ENCODE measurements at places on chromosomes 1 and 21. TPM values are rescaled to one million over a fixed set of nuclear protein-coding genes. Genes with fewer than 3 reads are reported as not detected.

PGLYRP3 gene
- total RNA-seq, result not detected

PKP1 gene
- 0.30 TPM for total RNA-seq

RAP1GAP gene
- 0.89 TPM for total RNA-seq

OR10J1 gene
- not detected for total RNA-seq

NMNAT1 gene
- total RNA-seq, result 21.6 TPM

WNT9A gene
- total RNA-seq, result 0.30 TPM

FAM163A gene
- 0.05 TPM for total RNA-seq

BSND gene
- total RNA-seq, result not detected

LRRC38 gene
- total RNA-seq, result not detected

CASZ1 gene
- under 0.01 TPM for total RNA-seq

FCRL2 gene
- not detected for total RNA-seq

RNF186 gene
- total RNA-seq, result not detected

RAB3B gene
- total RNA-seq, result 31.8 TPM

TFF1 gene
- not detected for total RNA-seq

OR2L8 gene
- total RNA-seq, result not detected

CCDC181 gene
- total RNA-seq, result 0.59 TPM

SLC44A3 gene
- total RNA-seq, result 0.65 TPM

CDA gene
- total RNA-seq, result not detected

BTF3L4 gene
- total RNA-seq, result 45.4 TPM

MAST2 gene
- total RNA-seq, result 22.0 TPM

NRIP1 gene
- total RNA-seq, result 124 TPM

SYDE2 gene
- 13.2 TPM for total RNA-seq

FMO2 gene
- total RNA-seq, result not detected

PDZK1 gene
- total RNA-seq, result 0.28 TPM

CYP4B1 gene
- total RNA-seq, result not detected

OLIG2 gene
- not detected for total RNA-seq

MARK1 gene
- total RNA-seq, result 0.59 TPM

DYNLT5 gene
- total RNA-seq, result 0.30 TPM

ABCG1 gene
- total RNA-seq, result 0.60 TPM

KLF18 gene
- not detected for total RNA-seq
